B cell (primary cell): ENCODE measurements at places on chromosomes 1 and 21. TPM values are rescaled to one million over a fixed set of nuclear protein-coding genes. Genes with fewer than 3 reads are reported as not detected.

Gene FAAH
- 5.6 and 10.0 TPM in 2 replicates for total RNA-seq

GRCh38 chr1:213256438-213257087 lies 205.5 kb downstream of the RPS6KC1 start:
- DNase-seq, result no peak

Gene APCS
- total RNA-seq, result not detected in 2 replicates

DNA sequence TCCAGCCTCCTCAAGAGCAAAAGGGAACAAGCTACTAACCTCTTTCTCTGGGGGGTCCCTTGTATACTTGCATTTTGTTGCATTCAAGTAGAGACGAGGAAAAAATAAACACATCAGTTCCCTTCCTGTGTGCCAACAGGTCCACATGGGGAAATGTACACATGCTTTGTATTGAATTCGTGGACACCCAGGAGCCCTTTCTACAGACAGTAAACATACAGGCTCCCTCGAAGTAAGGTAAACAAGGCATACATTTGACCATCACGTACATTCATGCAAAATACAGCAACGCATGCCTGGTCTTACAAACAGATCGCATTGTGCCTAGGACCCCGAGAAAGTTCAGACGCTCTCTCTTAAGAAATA lies 1.1 kb downstream of the KCND3 start:
- no peak for DNase-seq

DNA sequence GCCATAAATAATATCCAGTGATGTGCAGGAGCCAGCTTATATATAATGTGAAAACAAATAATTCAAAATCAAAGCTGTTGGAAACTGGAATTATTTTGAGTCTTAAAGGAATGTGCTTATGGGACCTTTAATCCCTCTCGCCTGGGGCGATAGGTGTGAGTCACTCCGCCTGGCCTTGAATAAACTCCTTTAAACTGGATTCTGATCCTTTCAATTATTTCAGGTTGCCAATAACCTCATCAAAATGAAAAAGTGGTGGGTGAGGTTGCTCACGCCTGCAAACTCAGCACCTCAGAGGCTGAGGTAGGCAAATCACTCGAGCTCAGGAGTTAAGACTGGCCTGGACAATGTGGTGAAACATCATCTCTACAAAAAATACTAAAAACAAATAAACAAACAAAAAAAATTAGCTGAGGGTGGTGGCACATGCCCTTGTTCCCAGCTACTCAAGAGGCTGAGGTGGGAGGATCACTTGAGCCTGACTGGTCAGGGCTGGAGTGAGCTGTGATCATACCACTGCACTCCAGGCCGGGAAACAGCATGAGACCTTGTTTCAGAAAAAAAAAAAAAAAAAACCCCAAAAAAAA lies 11.4 kb upstream of the SLC2A5 start:
- no peak for DNase-seq

Gene APOBEC4
- total RNA-seq, result not detected in 2 replicates

Gene OR2AK2
- total RNA-seq, result 0.39 and 0.61 TPM in 2 replicates

Gene VSIG8
- 0.17 TPM in 1 of 2 replicates, not detected in the other for total RNA-seq

DNA sequence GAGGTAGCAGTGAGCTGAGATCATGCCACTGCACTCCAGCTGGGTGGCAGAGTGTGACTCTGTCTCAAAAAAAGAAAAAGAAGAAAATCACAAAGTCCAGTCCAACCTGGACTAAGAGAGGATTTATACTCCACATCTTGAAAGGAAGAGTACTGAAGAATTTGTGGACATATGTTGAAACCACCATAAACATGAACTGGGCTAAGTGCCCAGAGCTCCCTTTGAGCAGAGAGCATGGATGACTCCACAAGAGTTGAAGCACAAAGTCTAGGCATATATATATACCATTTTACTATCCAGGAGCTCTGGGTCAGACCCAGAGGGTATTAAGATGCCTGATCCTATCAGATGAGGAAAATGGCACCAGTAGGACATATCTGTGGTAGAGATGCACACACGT lies 86.6 kb downstream of the OMA1 start:
- DNase-seq, result no peak

DNA sequence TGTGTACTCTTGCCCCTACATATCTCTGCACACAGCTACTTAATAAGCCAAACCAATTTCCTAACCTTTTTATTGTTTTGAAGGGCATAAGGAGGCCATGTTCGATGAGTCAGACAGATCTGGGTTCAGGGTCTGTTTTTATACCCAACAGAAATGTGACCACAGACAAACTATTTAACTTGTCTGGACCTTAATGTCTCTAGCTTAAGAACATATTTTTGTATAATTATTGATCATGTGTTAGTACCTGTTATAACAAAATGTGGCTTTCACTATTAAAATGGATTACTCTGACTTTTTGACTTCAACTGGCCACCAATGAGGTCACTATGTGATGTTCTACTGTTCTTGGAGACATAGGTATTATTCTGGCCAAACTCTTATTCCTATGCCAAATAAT lies 507.8 kb upstream of the USP24 start:
- no peak for DNase-seq

Gene MXRA8
- total RNA-seq, result not detected in 2 replicates

DNA sequence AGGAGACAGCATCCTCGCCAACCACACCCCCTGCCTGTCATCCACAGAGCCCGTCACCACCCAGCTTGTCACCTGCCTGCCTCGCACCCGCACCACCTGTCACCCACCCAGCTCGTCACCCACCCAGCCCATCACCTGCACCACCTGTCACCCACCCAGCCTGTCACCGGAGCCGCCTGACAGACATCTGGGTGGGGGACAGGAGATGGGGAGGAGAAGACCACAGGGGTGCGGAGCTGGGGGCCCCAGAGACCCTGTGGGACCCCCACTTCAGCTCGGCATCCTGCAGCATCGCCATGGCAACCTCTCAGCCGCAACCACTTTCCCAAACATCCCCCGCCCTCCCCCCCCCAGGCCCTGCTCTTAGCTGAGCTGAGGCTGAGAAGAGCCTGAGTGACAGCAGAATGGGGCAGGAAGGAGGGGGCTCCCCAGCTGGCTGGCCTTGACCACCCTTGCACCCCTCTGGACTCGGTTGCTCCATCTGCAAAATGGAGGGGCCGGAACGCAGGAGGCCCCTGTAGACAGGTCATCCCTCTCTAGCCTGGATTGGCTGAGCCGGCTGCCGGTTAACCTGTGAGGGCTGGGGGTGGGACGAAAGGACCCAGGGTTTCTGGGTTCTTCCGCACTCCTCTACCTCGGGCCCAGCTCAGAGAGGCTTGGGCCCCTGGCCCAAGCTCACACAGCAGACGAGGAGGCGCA lies 11.6 kb downstream of the AHDC1 start:
- no peak for DNase-seq

DNA sequence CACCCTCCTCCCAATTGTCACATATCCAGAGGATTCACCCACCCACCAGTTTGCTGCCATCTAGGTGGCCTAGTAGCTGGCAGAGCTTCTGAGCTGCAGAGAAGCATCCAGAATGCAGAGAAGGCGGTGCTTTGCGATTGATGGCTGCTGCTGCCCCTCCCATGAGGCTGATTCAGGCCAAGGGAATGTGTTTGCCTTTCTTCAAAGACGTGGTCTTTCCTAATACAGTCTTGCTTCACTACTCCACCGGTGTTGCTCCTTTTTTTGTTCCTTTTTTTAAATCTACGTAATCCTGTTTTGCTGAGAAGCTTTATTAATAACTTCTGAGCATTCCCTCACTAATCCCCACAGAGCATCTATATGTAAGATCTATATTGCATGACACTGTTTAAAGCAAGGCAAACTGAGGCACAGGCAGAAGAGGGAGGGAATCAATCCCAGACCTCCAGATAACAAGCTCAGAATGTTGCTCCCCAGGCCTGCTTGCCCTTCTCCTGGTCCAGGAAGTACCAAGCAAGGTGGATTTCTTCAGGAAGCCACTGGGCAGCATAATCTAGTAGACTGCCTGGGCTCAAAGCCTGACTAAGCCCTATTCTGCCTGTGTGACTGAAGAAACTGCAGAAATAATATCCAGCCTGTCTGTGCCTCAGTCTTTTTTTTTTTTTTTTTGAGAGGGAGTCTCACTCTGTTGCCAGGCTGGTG lies 275.5 kb upstream of the FMN2 start:
- no peak for DNase-seq

Gene CFAP45
- total RNA-seq, result 1.7 and 2.4 TPM in 2 replicates

Gene AADACL4
- total RNA-seq, result not detected in 2 replicates

- DNase-seq, result peak; percentile 86
Observed at GRCh38 chr1:10494754-10495474, 20.2 kb downstream of the PEX14 start.

- DNase-seq, result no peak
Observed at GRCh38 chr1:71600023-71600422, 519.2 kb upstream of the ZRANB2 start.

DNA sequence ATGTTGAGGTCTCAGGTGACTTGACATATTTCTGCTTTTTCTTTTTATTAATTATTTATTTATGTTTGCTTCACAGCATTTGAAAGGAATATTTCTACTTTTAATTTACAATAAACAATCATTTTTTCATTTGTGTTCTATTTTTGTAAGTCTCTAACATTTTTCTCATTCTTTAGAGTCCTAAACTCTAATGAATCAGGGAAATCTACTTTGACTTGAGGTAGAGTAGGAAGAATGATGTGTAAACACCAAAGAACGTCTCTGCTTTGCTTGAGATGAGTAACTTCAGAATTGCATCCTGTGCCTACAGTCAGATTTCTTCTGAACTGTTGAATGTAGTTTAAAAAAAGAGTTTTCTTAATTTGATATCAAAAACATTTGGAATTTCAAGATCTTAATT lies 65.2 kb downstream of the CNST start:
- no peak for DNase-seq

Gene C1orf185
- total RNA-seq, result not detected in 2 replicates

GRCh38 chr1:21781815-21782348 lies 1.1 kb downstream of the USP48 start:
- DNase-seq, result no peak

DNA sequence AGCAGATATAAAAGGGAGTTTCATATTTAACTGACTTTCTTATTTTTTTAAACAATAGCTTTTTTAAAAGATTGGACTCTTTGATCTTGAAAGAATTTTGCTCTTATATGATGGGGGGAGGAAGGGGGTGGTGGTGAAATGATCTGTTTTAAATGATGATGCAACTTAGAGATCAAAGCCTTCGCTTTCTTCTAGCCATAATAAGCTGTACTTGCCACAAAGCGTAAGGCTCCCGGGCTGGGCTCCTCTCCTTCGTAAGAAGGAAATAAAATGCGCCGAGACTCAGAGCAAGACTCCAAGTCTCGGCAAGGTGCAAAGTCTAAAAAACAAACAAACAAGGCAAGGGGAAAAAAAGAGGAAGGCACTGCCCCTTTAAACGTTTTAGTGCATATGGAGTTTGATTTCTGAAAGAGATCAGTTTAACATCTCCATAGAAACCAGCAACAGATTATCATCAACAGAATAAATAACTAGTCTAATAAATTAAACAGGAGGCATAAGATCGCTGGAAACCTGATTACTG lies 3.3 kb downstream of the CASZ1 start:
- no peak for DNase-seq

DNA sequence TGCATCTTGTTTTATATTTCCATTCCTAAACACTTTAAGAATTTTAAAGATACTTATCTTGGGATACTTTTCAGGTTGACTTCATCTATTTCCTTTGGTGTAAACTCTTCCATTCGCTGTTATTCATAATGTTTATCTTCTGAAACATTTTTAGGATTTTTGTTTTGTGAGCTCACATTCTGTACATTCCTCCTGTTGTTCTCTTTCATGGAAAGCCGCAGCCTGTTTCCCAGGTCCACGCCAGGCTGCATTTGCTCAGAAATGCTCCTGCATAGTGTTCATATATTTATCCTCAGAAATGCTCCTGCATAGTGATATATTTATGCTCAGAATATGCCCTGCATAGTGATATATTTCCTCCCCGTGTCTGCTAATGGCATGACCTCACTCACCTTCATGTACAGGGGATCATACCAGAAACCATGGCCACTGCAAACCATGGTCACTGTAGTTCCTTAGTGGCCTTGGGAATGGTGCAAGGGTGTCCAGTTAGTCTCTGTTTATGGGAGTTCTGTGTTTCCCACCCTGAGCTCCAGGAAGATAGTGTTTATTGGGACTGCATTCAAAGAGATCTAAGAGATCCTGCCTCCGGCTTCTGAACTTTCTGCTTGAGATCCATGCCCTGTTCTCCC lies 153.9 kb upstream of the GREM2 start:
- no peak for DNase-seq

DNA sequence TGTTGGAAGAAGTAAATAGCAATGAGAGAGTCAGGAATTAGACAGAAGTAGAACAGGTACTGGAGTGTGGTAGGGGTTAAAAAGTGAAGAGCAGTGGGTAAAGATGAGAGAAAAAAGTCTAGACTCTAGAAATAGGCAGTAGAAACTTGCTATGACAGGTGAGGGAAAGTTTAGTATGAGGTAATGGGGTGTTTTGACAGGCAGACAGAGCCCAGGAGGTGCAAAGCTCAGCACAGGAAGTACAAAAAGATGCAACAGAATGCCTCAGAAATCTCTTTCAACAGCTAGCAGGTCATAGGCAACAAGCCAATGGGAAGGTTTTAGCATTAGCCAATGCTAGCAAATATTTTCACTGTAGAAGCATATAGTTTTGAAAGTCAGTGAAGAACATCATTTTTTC lies 319.1 kb upstream of the SGIP1 start:
- DNase-seq, result no peak

GRCh38 chr1:145985502-145986439 lies 10.6 kb downstream of the TXNIP start:
- no peak for DNase-seq

Gene RNU11
- not detected in 2 replicates for total RNA-seq

DNA sequence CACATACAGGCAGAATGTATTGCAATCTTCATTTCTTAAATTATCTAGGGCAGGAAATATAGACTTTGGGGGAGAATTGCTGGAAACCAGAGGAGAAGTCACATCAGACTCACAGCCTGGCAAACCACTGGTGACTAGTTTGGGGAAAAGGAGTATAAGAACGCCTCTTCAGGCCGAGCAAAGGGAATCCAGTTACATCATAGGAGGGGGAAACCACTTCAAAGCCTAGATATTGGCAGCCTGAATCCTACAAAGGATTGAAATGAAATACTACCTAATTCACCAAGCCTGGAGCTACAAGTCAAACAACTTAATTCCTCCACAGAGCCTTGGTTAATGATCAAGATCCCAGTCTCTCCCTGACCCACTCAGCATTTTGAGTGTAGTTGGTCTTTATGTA lies 121.7 kb downstream of the SLC30A10 start:
- no peak for DNase-seq
